ENCODE measurements at places on chromosomes 5 and 9. TPM values are rescaled to one million over a fixed set of nuclear protein-coding genes. Genes with fewer than 3 reads are reported as not detected.

ADAMTS12 gene
- polyA plus RNA-seq, result 0.51 TPM

TMC1 gene
- 0.08 TPM for polyA plus RNA-seq

PAX5 gene
- polyA plus RNA-seq, result under 0.01 TPM

C9orf153 gene
- 0.22 TPM for polyA plus RNA-seq

BRD3OS gene
- 2.7 TPM for polyA plus RNA-seq

PHF24 gene
- 0.03 TPM for polyA plus RNA-seq

ORM1 gene
- not detected for polyA plus RNA-seq

TMEM215 gene
- polyA plus RNA-seq, result not detected

PPP1R26 gene
- polyA plus RNA-seq, result 3.4 TPM

PDE8B gene
- polyA plus RNA-seq, result 0.30 TPM

Data from psoas muscle (tissue), 8 donors.